ENCODE measurements at places on chromosomes 11 and 22. TPM values are rescaled to one million over a fixed set of nuclear protein-coding genes. Genes with fewer than 3 reads are reported as not detected.

The HEPN1 gene
- polyA plus RNA-seq: not detected

The CCDC116 gene
- polyA plus RNA-seq: not detected

The SCYL1 gene
- 30.7 TPM for polyA plus RNA-seq

The LAYN gene
- 12.9 TPM for polyA plus RNA-seq

The CDC42EP2 gene
- not detected for polyA plus RNA-seq

The BLID gene
- polyA plus RNA-seq: not detected

The OR8A1 gene
- polyA plus RNA-seq: not detected

GRCh38 chr22:24948356-24949202 lies 2.1 kb upstream of the LHFPL7 start:
- H3K36me3 ChIP-seq: no peaks in the 10 kb centered on the region
- no peak overlapping the region for H3K27ac ChIP-seq
- H3K4me1 ChIP-seq: peaks cover 14% of the 10 kb centered on the region
- peaks cover 14% of the 10 kb centered on the region for H3K27me3 ChIP-seq
- H3K4me3 ChIP-seq: no peak overlapping the region

DNA sequence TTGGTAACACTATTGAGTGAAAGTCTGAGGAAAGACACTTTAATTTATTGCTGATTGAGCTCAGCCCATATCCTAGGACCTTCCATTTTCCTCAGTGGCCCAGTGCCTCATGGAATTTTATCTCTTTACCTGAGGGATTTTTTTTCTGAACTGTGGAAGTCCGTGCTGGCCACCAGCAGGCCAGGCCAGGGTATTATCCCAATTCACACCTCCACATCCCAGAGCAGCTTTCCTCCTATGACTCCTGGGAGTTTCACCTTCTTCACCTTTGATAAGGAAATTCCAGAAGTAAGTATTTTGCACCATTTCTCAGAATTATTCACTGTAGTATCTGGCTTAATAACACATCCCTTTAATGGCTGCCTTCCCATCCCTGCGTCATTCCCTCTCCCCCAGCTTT lies 13.0 kb upstream of the RRAS2 start:
- no peak overlapping the region for H3K27ac ChIP-seq
- H3K4me3 ChIP-seq: no peak overlapping the region
- H3K36me3 ChIP-seq: no peaks in the 10 kb centered on the region
- no peaks in the 10 kb centered on the region for H3K4me1 ChIP-seq

GRCh38 chr22:43862882-43863202 lies 529 bp upstream of the SULT4A1 start:
- H3K36me3 ChIP-seq: no peaks in the 10 kb centered on the region
- H3K27me3 ChIP-seq: peaks cover 20% of the 10 kb centered on the region
- no peak overlapping the region for H3K27ac ChIP-seq
- no peaks in the 10 kb centered on the region for H3K4me1 ChIP-seq
- no peak overlapping the region for H3K4me3 ChIP-seq
- DNase-seq: no peak

GRCh38 chr11:1204381-1205101 lies 18.3 kb upstream of the MUC5B start:
- H3K4me3 ChIP-seq: no peak overlapping the region
- H3K36me3 ChIP-seq: no peaks in the 10 kb centered on the region
- DNase-seq: no peak
- no peak overlapping the region for H3K27ac ChIP-seq
- no peaks in the 10 kb centered on the region for H3K4me1 ChIP-seq
- no peaks in the 10 kb centered on the region for H3K27me3 ChIP-seq

DNA sequence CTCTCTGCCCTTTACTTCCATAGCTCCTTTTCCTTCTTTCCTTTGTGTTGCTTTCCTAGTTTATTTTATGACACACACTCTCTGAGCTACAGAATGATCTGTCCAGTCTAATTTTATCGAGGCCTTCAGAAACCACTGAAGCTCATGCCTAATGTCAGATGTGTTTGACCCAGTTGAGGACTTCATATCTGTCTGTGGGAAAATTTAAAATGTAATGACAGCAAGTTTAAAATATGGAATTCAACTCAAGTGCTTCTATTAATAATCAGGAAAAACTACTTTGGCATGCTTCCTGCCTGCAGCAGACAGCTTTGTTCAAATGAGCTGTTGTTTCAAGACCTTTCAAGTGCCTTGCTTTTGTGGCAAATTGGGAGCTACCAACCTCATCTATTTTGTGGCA lies 261.8 kb upstream of the MTNR1B start:
- no peaks in the 10 kb centered on the region for H3K27me3 ChIP-seq
- no peaks in the 10 kb centered on the region for H3K4me1 ChIP-seq
- DNase-seq: no peak

DNA sequence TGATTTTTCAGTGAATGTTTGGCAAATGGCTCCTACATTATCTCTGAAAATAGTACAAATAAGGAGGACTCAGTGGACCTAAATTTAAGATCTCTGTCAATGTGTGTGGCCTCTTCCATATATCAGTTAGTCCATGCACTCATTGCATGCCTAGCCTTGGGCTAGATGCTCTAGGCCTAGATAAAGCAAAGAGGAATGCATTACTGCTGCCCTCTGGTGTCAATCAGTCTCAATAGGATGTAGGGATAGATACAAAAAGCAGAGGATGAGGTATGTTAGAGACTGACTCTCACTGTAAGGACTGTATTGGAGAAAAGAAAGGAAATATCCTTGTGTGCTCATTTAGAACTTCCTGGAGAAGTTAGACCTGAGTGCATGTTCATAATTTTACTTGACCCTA lies 42.0 kb downstream of the MS4A2 start:
- H3K4me3 ChIP-seq: no peak overlapping the region
- no peak overlapping the region for H3K27ac ChIP-seq
- no peaks in the 10 kb centered on the region for H3K4me1 ChIP-seq
- DNase-seq: peak; percentile 26

DNA sequence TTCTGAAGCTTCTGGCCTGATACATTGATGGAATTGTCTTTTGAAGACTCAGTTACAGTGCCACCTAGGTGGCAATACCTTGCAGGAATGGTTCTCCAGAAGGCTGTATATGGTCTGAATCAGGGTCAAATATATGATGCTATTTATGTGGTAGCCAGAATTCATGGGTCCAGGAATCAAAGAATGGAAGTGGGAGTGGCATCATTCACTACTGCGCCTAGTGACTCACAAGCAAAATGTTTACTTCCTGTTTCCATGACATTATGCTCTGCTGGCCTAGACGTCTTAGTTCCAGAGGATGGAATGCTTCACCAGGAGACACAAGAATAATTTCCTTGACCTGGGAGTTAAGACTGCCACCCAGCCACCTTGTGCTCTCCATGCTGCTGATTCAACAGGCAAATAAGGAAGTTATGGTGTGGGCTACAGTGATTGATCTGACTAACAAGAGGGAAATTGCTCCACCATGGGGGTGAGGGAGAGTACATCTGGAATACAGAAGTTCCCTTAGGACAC lies 491.8 kb downstream of the ETS1 start:
- H3K27ac ChIP-seq: no peak overlapping the region
- H3K4me3 ChIP-seq: no peak overlapping the region
- DNase-seq: no peak
- H3K4me1 ChIP-seq: no peaks in the 10 kb centered on the region
- no peaks in the 10 kb centered on the region for H3K36me3 ChIP-seq

DNA sequence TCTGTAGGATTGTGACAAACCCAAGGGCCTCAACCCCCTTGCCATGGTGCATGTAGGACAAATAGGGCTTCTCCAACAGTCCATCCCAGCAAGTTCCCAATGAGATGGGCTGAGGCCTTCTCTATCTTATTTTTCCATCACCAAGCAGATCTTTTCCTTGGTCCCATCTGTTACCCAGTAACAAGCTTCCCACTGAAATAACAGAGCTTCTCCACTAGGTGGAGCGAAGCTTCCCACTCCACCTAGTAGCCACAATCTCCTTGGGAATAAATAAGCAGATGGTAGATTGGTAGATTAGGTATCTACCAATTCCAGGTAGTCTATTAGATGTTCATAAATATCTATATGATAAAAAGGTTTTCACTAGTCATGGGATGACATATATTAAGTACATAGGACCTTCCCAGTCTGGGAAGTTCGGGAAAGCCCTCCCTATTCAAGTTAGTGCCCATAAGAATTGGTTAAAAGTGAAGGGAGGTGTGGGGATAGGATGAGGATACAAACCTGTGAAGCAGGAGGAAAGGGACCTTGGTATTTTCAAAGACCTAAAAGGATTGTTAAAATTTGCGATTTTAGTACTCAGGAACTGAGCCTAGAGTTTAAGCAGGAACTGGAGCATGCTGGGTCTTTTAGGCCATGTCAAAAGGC lies 5.9 kb upstream of the OR52L1 start:
- no peaks in the 10 kb centered on the region for H3K27me3 ChIP-seq
- H3K4me3 ChIP-seq: no peak overlapping the region
- DNase-seq: no peak
- no peak overlapping the region for H3K27ac ChIP-seq
- no peaks in the 10 kb centered on the region for H3K36me3 ChIP-seq
- H3K4me1 ChIP-seq: no peaks in the 10 kb centered on the region

DNA sequence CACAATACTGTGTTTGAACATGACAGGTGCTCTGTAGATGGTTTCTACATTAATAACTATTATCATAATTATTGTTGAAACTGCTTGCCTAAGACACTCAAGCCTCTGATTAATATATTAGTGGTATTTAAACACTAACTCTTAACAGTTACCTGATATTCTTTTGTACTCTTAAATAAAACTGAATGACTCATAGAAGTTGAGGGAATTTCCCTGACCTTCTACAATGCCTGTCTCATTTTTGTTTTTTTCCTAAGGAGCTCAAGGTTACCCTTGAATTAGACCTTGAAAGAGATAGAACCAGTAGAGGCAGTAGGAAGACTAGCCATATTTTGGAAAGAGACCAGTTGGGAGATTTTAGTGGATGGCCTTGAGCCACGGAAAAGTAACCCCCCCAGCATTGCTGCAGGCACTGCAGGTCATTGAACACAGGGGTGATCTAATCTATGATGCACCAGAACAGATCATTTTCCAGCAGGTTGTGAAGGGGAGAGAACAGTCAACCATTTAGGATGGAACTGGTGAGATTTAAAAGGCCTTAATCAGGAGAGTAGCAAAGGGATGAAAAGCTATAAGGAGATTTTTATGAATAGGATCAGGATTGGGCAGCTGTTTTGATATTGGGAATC lies 148.3 kb downstream of the PGR start:
- DNase-seq: no peak
- H3K4me1 ChIP-seq: no peaks in the 10 kb centered on the region
- H3K36me3 ChIP-seq: no peaks in the 10 kb centered on the region
- no peaks in the 10 kb centered on the region for H3K27me3 ChIP-seq

DNA sequence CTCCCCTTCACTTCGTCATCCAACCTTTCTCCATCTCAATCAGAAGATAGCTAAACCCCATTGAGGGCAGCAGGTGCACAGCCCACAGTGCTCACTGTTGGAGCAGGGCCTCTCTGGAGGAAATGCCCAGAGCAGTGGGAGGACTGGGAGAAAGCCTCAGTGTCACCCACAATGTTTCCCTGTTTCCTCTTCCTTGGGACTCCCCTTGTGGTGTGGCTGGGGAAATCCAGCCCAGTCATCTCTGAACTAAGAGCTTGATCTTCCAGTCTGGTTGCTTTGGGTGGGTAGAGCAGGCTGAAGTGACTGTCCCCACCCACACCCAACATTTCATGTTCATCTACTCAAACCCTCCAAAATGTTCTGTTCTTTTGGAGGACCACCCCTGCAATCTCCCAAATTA lies 29.8 kb upstream of the EED start:
- H3K27ac ChIP-seq: no peak overlapping the region
- no peak for DNase-seq
- peaks cover 5% of the 10 kb centered on the region for H3K4me1 ChIP-seq
- no peaks in the 10 kb centered on the region for H3K36me3 ChIP-seq

- H3K27ac ChIP-seq: peak overlapping the region; percentile 8
- H3K27me3 ChIP-seq: no peaks in the 10 kb centered on the region
- H3K36me3 ChIP-seq: peaks cover 35% of the 10 kb centered on the region
Measured at GRCh38 chr22:20867179-20868024, 8.6 kb downstream of the SNAP29 start.

DNA sequence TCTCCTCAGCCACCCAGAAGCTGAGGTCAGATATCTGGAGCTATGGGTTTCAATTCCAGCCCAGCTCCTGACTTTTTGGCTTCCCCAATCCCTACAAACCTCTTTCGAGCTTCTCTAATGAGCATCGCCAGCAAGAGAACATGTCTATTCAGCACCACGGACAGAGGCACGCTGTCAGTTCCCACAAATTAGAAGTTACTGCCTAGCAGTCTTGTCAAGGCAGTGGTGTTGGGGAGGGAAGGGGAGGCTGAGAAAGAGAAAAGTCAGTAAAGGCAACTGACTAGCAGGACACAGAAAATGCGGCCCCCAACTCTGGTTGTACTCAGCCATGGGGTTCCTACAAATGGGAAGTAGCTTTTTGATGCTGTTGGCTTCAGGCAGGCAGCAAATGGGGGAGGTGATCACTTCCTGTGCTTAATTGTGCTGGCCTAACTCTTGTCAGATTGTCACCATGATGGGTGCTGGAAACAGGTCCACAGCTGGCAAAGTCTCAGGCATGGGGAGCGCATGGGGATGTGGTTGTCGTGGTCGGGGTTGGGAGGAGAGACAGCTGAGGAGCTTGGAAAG lies 205.9 kb downstream of the ST3GAL4 start:
- no peak for DNase-seq
- no peaks in the 10 kb centered on the region for H3K4me1 ChIP-seq
- H3K4me3 ChIP-seq: no peak overlapping the region

DNA sequence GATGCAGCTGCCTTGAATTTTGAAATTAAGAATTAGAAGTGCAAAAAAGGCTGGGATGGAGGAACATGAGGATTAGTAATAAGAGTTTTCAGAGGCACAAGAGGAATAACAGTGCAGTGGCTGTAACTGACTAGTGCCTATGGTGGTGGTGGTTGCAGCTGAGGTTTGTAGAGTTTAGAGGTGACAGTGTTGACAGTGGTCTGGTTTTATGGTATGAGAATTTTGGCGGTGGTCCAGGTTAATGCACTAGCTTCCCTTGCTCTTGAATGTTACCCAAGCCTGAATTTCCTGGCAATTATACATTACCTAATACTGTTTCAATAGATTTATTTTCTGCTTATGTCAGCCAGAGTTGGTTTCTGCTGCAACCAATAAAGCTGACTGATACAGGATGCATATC lies 112.8 kb upstream of the C11orf87 start:
- no peak for DNase-seq
- no peak overlapping the region for H3K4me3 ChIP-seq
- no peaks in the 10 kb centered on the region for H3K4me1 ChIP-seq
- no peaks in the 10 kb centered on the region for H3K27me3 ChIP-seq
- H3K27ac ChIP-seq: no peak overlapping the region

GRCh38 chr11:66856496-66857233 lies at the start of gene LRFN4:
Gene LRFN4 (plus strand): TSS chr11:66857064. CDS start chr11:66857745, 681 bp downstream.
- H3K27ac ChIP-seq: peak within 1 kb of the TSS; percentile 71
- DNase-seq: no peak
- H3K4me1 ChIP-seq: peaks cover 17% of the 10 kb centered on the region
- H3K4me3 ChIP-seq: peak within 1 kb of the TSS; percentile 71

- H3K27me3 ChIP-seq: no peaks in the 10 kb centered on the region
- H3K27ac ChIP-seq: no peak overlapping the region
- DNase-seq: no peak
- no peaks in the 10 kb centered on the region for H3K36me3 ChIP-seq
- no peaks in the 10 kb centered on the region for H3K4me1 ChIP-seq
Measured at GRCh38 chr11:115183136-115183535, 321.1 kb downstream of the CADM1 start.

DNA sequence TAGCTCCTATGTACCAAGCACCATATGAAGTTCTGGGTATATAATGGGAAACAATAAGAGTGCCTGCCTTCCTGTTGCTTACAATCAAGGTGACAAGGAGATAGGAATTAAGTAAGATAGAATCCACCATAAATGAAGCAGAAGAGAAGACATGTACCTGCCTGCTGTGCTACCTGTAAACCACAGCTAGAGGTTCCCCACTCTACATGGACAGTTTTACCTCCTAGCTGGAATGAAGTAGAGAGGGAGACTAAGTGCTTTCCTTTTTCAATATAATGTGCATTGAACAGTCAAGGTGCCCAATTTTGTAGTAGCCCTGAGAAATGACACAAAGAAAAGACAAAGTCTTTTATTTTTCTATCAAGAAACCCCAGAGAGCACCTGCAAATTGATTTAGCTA lies 984.6 kb downstream of the DLG2 start:
- H3K4me1 ChIP-seq: no peaks in the 10 kb centered on the region
- H3K27ac ChIP-seq: no peak overlapping the region
- no peak overlapping the region for H3K4me3 ChIP-seq
